ENCODE measurements at places on chromosomes 5 and 9.

DNA sequence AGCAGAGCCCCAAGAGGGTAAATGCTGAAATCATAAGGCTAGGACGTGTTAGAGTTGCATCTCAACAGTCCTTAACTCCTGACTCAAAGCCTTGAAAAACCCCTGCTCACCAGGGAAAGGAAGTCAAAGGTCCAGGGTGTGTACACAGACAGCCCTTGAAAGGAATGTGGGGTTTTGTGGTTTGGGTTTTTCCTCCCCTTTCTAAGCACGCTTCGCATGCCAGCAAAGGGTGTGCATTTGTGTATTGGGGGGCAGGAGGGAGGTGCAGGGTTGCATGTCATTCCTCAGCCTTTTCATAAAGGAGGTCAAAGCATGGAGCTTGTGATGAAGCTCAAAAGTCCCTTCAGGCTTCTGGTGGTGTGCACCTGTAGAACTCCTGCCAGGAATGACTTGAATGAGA lies 17.3 kb upstream of the XPA start:
- DNase-seq: no peak

- DNase-seq: no peak
Measured at GRCh38 chr9:107847978-107848964, 358.7 kb upstream of the KLF4 start.

DNA sequence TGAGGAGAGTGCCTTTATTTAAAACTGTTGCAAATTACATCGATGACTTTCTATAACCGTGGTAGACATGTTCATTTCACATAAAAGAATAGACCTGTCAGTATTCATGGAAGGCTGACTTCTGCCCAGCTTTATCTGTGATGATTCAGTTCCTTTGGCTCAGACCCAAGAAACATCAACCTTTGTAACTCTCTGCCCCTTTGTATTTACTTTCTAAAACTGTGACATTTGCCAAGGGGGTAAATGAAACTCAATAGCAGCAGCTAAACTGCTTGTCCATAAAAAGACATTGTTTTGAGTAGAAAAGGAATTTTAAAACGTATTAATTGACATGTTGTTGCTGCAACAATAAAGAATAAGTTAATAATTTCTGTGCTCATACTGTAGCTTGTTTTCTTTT lies 137.8 kb upstream of the ANKH start:
- DNase-seq: no peak

GRCh38 chr9:73541923-73542322 lies 390.3 kb downstream of the ANXA1 start:
- DNase-seq: no peak

DNA sequence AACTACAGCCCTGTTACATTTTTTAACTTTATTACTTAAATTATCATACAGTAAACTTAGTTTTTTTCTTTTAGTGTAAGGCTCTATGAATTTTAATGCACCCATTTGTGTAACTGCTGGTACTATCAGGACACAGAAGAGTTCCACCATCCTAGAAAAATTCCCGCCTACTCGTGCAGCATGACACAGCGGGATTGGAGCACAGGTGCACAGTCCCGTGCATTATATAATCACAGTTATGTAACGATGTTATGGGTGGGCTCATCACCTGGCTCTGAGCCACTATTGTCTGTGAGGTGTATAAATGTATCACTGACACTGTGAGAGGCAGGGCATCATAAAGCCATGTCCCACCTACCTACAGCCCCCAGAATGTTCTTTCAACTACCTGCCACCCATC lies 80.7 kb downstream of the DRD1 start:
- no peak for DNase-seq

GRCh38 chr9:2299156-2299842 lies 284.2 kb downstream of the SMARCA2 start:
- no peak for DNase-seq

GRCh38 chr5:17099946-17100345 lies 117.5 kb upstream of the BASP1 start:
- DNase-seq: no peak

DNA sequence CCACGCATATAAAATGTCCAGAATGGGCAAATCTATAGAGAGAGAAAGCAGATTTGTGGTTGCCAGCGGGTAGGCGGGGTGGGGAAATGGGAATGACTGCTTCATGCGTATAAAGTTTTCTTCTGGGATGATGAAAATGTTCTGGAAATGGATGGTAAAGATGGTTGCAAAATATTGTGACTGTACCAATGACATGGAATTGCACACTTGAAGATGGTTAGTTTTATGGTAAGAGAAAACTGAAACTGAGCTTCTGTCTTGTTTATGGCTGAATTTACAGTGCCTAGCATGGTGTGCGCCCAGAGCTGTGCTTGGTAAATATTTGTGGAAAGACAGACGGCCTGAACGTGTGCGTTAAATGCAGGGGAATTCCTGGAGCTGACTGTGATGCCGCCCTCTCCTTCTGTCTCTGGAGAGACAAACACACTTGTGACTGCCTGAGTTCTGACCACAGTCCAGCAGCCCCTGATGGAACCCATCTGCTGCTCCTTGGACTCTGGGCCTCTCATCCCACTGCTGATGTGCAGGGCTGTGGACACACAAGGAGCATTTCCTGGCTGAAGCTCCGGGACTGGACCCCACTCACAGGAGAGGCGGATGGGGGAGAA lies 8.6 kb upstream of the PTGES start:
- DNase-seq: no peak

DNA sequence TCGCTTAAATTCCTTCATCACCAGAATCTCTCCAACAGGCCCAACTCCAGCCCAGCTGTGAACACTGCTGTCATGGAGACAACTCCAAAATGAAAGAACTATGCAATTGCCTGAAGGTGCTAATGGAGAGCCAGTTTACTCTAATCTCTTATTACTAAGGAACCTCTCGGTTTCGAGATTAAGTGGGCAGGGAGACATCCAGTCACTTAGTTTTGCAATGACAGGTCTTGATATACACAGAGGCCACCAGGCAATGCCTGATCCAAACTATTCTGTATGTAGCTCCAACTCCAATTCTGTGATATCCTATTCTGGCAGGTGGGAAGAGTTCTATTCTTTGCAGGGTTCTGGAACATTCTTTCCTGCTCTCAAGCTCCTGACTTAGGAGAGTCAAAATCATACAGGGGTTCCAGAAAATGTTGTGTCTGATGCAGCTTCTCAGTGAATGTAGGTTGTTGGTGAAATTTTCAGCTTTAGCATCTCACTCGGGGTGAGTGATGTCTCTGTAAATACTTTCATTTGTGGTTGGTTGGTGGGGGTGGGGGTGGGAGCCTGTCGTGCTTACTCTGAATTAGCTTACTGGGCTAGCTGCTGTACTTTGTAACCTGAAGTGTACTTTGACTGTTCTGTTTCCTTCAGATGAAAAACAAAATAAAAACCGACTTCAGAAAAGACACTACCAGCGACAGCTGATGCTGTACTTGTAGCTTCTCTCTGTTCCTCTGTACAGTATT lies 170.9 kb downstream of the PALM2AKAP2 start:
- DNase-seq: no peak

DNA sequence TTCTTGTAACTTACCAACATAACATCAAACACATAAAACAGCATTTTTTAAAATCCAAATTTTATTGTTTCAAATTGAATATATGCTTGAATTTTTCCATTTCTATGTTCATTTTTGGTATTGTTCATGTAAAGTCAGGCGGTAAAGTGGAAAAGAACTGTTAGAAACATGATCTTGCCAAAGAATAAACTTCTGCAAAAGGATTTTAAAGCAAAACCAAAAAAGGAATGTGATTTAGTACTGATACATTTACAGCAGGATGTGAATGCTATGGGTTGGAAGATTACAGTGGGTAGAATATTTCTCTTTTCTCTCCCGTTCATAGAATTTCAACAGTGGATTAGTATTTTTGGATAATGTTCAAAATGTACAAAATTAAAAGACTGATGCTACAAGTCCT lies 277.2 kb upstream of the MPDZ start:
- no peak for DNase-seq

- DNase-seq: no peak
Measured at GRCh38 chr9:11962327-11962726, 730.9 kb upstream of the TYRP1 start.

- DNase-seq: no peak
Measured at GRCh38 chr5:174358276-174358675, 312.8 kb downstream of the NSG2 start.

DNA sequence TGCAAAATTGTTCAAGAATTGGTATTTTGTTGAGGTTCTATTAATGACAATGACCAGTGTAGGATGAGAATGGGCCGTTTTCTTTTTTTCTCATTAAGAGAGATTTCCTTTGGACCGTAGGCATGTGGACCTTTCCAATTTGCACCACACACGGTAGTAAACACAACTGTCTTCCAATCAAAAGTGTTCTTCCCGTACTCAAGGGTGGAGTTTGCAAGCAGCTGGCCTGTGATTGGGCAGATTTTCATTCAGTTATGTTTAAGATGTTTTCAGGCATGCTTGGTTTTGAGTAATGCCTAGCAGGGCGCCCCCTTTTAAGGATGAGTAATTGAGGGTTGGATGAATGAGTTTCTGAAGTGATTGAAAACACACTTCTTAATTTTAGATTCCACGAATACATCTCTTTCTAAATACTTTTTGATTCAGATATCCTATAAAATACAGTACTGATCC lies 2.5 kb downstream of the KDM3B start:
- peak; percentile 29 for DNase-seq

DNA sequence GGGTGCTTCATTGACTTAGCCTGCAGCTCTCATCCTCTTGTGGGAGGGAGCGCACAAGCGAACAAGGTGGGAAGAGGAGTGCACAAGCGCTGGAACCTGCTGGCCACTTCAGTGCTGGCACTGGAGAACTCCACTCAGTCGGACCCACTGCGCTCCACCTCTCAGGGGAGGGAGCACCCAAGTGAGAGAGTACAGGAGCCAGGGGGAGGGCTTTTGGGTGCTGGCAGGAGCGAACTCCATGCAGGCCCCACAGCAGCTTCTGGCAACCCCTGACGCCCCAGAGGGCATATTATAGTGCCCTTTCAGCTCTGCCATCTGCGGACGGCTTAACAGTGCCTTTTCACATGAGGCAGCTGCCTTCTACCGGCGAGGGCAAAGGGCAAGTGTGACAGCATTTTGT lies 774.2 kb upstream of the COX7C start:
- no peak for DNase-seq

DNA sequence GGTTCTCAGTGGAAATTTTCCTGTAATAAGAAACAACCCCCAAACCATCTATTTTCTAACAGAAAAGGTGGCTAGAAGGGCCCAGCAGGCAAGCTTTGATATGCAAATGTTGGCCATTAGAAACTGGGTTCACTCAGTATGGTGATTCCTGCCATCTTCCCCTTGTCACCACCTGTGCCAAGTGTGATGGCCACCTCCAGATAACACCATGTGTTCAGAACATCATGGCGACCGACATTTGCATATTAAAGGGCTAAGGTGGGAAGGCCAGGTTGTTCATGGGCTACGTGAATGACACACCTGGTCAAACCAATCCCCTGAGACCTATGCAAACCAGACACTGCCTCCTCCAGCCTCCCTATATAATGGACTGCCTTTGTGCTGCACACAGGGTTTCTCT lies 20.4 kb downstream of the FOXE1 start:
- no peak for DNase-seq

DNA sequence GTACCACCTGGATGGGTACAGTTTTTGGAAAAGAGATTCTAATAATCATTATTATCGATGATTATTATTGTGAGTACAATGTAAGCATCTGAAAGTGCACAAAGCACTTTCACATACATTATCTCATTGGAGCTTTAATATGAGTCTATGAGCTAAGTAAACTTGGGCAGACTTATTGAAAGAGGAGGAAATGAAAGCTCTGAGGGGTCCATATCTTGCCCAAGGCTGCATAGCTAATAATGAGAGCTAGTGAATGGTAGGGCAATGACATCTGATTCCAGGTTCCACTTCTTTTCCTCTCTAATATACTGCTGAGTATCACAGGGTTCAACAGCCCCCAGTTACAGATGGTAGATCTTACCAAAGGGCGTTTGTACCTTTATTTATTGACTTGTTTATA lies 26.1 kb downstream of the TIMD4 start:
- DNase-seq: no peak

DNA sequence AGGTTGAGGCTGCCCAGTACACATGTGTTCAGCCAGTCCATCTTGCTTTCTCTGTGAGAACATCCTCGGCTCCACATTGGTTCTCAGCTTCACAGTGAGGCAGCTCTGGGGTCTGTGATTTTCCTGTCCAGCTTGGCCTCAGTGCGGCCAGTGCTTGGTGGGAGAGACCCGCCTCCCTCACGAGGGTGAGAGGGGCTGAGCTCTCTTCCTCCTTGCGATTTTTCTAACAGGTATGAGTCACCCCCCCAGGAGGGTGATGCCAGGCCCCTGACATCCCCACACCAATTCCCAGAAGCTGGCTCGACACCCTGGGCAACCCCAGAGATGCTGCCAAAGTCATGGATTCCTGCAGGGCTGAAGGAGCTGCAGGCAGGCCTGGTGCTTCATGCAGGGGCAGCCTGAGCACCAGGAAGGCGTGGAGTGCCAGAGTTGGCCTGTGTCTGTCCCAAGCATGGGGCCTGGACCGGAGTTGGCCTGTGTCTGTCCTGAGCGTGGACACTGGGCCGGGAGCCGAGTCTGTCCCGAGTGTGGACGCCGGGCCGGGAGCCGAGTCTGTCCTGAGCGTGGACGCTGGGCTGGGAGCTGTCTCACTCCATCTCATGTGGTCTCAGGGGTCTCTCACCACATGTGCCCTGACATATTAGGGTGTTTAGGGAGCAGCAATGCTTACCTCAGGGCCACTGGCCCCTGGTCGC lies 408.6 kb upstream of the IRX4 start:
- DNase-seq: no peak

DNA sequence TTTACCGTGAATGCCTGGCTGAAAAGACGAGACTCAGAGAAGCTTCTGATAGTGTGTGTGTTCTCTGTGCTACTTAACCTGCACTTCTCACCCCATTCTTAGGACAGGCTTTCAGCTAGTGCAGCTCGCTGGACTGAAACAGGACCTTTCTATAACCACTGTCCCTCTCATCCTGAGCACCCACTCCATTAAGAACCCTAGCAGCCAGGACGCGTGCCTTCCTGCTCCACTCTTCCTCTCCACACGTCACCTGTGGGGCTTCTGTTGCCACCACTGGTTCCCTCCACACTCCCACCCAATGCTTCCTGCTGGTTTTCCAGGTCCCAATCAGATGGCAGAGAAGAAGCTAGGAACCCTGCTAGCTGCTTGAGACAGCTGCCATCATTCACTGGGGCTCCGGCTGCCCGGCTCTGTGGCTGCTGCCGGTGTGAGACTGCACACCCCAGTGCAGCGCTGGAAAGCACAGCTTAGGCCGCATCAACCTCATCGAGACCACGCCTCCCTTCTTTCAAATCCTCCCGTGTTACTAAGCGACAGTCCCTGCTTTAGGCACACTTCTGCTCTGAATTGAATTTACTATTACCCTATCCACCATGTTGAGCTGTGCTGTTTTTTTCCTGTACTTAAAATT lies 44.0 kb downstream of the RNF130 start:
- DNase-seq: no peak

DNA sequence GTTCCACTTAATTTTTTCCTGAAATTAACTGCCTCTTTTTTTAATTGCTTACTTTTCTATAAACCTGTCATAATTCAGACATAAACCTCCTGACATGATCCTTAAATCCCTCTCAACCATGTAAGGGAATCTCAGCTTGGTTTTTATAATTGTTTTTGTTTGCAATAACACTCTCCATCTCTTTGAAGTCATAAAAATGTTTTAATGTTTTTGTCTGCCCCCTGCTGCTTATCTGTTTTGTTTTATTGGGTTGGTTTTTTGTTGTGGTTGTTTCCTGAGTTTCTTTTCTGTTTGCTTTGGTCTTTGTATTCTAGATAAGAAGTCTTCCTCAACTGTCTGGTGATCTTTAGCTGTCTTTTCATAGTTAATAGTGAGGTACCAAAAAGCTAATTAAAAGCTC lies 142.0 kb downstream of the CDH6 start:
- DNase-seq: no peak

GRCh38 chr9:127273326-127273725 lies 8.8 kb downstream of the GARNL3 start:
- no peak for DNase-seq

- DNase-seq: no peak
Measured at GRCh38 chr9:81559709-81560108, 129.6 kb downstream of the TLE1 start.

All from stimulated activated CD4-positive, alpha-beta T cell treated with anti-CD3 and anti-CD28 coated beads, Interleukin-12 subunit alpha, Interleukin-12 subunit beta, amount 100 ng/mL, for 48 hours (primary cell).